Natural killer cell treated with Interleukin-12 subunit alpha and Interleukin-12 subunit beta and Interleukin-15 and Interleukin-18, amount 100 ng/mL, for 72 hours (primary cell): ENCODE measurements at places on chromosomes 4 and X.

GRCh38 chr4:62881901-62882300, 1527.3 kb downstream of the TECRL start:
- DNase-seq = no peak

DNA sequence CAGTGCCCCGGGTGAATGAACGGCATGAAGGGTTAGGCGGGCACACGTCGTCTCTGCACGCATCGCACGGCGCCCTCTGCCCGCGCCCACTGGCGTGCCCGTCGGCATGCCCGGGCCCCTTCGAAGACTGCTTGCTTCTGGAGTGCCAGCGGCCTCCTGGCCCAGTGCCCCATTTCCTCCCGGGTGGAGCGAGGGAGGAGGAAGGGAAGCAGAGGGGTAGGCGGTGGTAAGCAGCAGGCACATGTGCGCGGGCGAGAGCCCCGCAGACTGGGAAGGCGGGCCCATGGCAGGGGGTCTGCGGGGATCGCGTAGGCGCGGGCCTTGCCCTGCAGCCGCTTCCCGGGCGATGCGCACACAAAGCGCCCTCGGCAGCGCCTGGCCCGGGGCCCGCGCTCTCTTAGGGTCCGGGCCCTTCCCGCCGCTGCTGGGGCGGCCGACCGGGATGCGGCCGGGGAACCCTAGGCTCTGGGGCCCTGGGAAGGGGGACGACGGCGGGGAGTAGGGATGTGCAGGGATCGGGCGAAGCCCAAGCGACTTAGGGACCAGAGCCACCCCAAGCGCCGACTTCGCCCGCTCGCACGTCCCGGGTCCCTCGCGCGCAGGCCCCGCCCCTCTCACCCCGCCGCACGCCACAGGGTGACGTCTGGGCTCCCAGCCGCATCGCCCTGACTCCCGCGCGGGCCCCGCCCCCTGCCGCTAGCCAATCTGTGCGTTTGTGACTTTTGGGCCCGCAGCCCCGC, 866 bp upstream of the EMD start:
- no peak for DNase-seq

DNA sequence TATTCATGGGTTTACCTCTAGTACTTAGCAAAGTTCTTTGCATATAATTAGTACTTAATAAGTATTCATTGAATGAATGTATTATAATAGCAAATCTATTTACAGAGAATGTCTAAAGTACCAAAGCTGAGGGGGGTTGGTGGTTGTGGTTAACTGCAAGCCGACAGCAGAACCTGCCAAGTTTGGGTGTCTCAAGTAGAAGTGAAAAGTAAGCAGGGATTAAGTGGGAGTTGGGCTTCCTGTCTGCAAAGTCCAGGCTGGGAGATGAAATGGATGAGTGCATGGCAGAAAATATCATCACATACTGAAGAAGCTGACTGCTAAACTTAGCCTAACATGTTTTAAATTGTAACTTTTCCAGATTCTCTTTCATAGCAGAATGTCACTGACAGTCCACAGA, 169.6 kb downstream of the CAMK2D start:
- no peak for DNase-seq

DNA sequence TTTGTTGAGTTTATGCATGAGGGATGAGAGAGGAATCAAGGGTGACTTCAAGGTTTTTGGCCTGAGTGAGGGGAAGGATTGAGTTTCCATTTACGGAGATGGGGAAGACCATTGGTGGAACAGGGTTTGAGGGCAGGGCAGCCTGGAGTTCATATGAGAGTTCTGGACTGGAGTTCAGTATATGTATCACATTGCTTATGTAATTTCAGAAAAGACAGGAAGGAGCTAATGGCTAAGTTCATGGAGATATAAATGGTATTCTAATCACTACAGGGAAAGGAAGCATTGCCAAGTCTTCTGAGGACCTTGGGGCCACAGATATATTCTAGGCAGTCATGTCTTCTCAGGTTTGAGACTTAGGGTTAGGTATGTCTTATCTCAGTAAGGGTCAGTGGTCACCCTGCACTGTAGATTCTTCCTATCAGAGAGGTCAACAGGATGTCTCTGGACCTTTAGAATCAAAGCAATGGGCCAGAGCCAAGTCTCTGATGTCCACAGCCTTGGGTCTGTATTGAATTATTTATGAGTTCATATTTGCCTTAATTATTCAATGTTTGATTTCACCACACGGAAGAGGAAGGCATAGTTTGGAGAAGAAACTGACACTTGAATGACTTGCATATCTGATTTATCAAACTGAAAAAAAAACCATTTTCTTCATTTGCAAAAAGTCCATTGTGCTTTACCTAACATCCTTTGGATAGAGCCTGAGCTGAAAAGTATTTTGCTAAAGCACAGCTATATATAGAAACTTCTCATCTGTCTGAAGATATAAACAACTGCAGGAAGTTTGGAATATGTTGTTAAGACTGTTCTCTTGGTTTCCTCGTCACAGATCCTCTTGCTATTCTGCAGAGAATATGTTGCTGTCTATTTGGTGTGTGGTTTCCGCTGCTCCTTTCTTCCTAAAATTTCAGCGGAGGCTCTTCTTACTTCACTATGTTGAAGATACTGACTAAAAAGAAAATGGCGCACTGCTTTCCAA, 139.5 kb downstream of the PDGFRA start:
- DNase-seq = no peak

DNA sequence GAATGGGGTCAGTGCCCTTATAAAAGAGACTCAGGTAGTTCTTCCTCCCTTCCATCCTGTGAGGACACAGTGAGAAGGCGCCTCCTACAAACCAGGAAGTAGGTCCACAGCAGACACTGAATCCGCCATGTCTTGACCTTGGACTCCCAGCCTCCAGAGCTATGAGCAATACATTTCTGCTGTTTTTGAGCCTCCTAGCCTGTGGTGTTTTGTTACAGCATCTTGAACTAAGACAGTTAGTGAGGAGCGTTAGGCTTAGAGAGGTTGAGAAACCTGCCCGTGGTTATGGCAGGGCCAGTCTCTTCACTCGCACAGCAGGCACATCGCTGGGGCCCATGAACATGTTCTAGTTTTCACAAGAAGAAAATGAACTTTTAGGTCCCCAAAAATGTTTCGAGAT, 19.7 kb downstream of the SHROOM2 start:
- DNase-seq = no peak

- DNase-seq = no peak
These were observed 500.0 kb downstream of the SPRY1 start for GRCh38 chr4:123896446-123897071.
